ENCODE measurements at places on chromosomes 16 and 17.

DNA sequence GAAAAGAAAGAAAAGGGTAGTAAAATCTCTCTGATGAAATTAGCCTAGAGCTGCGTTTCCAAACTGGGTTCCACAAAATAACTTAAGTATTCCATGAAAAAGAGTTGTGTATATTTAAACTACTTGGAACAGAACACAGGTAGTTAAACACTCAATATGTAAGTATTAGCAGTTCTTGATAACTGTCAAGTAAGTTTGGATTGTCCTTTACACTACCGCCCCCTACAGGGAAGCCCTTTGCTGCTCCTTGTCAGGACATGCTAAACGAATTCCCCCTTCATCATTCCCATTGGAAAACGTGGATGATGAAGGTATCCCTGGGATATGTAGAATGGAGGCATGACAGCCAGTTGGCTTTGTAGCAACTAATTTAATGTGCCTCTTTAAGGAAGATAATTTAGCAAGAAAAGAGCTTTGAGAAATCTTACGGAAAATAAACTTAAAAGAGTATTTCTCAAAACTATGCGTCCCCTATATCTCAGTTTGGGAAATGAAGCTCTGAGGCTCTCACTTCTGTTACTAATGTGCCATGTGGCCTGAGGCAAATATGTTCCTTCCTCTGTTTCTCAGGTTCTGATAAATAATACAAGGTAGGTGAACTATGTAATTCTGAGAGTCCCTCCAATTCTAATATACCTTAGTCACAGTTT, 18.8 kb downstream of the NCBP3 start:
- DNase-seq = peak; percentile 77

DNA sequence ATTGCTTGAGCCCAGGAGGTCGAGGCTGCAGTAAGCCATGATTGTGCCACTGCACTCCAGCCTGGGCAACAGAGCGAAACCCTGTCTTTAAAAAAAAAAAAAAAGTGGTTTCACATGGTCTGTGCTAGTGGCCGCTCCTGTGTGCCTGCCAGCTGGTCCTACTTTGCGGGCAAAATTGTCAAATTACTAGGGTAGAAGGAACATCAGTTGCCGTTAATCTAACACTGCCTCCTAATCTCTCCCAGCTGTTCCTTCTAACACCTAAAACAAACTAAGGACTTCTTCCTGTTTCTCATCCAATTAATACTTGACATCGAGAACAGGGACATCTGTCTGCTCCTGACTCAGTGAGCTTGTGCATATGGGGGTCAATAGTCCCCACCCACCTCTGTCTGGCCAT, 23.9 kb downstream of the TMEM11 start:
- no peak for DNase-seq

- no peak for DNase-seq
Measured at GRCh38 chr17:12523244-12523643, 142.4 kb upstream of the MYOCD start.

- DNase-seq = no peak
Measured at GRCh38 chr17:17736205-17737183, 55.2 kb downstream of the RAI1 start.

DNA sequence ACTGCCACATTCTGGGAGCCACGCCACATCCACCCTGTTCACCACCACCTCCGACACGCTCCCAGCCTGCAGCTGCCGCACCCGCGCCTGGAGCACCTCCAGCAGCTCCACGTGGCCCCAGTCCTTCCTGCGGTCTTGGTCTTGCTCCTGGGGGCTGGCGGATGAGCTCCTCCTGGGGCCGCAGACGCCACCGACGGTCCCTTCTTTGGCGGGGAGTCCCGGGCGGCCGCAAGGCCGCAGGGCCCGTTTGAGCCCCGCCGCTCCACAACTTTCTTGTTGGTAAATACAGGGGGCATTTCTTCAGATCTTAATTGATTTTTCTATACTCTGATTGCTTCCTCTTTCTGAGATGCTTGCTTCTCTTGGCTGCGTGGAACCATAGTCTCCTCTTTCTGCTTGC, 75.3 kb upstream of the MED13 start:
- no peak for DNase-seq

- no peak for DNase-seq
Measured at GRCh38 chr16:19153876-19154275, 14.2 kb upstream of the SYT17 start.

DNA sequence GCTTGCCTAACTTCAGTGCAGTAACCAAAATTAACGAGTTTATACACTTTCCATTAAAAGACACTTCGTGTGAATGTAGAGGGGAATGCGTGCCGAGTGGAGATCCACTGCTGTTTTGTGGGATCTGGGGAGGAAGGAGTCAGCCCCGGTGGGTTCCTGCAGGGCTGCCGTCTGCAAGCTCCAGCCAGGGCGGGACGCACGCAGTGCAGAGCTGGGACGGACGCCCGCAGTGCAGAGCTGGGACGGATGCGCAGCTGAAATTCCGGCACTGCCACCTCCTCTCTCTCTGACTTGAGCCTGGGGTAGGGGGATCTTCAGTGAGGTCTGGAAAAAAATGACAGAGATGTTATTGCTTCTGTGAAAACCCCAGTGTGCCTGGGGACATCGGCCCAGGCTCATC, 16.5 kb upstream of the ZC3H18 start:
- no peak for DNase-seq

GRCh38 chr17:32720671-32721070, 156.3 kb downstream of the MYO1D start:
- DNase-seq = no peak

GRCh38 chr17:64491994-64492393, 4.9 kb downstream of the POLG2 start:
- no peak for DNase-seq

- DNase-seq = no peak
Measured at GRCh38 chr16:85477801-85478363, 135.2 kb upstream of the GSE1 start.

DNA sequence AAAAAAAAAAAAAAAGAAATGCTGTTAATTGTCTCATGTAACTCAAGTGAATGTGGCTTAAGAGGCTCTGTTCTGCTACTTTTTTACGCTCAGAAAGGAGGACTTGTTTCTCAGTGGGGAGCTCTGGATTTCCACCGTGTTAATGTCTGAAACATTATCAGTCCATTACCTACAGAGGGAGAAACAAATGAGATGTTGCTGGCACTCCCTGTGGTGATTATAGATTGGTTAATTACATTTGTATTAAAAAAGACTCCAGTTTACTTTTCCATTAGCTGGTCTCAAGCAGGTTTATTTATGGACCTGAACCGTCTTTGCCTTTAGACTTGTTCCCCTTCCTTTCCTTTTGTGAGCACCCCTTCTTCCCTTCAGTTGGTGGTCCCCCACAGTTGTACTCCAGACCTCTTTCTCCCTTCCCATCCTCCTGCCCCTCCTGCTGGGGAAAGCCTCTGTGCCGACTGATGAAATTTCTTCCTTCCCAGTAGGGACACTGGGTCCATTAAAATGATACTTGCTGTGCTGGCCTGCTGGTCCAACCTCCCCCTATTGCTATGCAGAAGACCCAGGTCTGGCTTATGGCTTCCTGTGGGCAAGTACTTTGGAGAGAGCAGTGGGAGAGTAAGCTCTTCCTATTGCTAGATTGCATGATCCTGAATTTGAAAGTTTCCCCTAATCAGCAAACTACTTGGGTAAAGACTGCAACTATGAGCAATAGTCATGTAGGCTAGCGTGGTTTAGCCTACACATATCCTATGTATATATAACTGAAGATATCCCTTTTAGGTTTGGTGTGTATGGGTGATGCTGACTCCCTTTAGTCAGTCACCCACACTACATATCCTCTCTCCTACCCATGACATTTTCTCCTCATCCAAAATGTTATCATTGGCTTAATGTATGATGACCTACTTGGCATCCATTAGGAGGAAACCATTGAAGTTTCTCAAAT, 8.1 kb downstream of the CDC6 start:
- no peak for DNase-seq

- DNase-seq = no peak
Measured at GRCh38 chr16:78579020-78579419, 479.6 kb downstream of the WWOX start.

- DNase-seq = no peak
Measured at GRCh38 chr16:71966932-71967331, 33.3 kb downstream of the PKD1L3 start.

- no peak for DNase-seq
Measured at GRCh38 chr17:79046916-79047280, 22.9 kb downstream of the C1QTNF1 start.

DNA sequence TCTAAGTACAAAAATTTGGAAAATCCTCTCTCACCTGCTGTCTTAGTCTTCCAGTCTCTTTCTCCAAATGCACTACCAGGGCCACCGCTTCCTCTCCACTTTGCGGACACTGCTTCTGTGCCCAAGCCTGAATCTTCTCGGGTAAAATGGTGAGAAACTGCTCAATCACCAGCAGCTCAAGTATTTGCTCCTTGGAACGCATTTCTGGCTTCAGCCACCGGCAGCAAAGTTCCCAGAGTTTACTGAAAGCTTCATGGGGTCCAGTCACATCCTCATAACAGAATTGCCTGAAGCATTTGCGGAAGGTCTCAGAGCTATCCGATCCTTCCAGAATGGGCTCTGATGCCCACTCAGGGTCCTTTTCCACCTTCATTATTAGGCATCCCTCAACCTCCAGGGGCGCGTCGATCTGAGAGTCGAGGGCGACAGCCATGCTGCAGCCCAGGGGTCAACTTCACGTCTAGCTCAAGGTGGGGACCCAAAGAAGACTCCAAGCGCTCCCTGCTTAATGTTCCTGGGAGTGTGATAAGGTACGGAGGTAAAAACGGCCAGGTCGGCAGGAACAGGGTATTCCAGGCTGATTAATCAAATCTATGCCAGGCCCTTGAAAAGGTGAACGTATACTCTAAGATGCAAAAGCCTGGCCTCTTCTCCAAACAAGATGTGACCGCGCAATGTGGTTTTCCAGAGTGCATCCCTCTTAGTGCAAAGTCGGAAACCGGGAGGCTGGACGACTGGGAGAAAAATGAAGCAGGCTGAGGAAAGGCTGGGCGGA, 763 bp downstream of the ZKSCAN2 start:
- DNase-seq = no peak

DNA sequence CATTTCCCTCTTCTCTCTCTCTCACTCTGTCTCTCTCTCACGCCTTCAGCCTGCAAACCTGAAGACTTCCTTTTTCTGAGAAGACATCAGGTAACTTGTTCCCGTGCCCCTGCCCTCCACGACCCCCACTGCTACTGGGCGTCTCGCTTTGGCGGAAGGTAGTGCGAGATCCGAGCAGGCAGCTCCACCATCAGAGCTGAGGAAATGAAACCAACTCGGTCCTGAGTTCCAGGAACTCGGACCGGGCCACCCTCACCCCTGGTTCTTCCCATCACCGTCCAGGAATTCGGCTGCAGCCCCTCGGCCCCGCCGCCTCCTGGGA, 585 bp downstream of the MLKL start:
- peak; percentile 7 for DNase-seq

DNA sequence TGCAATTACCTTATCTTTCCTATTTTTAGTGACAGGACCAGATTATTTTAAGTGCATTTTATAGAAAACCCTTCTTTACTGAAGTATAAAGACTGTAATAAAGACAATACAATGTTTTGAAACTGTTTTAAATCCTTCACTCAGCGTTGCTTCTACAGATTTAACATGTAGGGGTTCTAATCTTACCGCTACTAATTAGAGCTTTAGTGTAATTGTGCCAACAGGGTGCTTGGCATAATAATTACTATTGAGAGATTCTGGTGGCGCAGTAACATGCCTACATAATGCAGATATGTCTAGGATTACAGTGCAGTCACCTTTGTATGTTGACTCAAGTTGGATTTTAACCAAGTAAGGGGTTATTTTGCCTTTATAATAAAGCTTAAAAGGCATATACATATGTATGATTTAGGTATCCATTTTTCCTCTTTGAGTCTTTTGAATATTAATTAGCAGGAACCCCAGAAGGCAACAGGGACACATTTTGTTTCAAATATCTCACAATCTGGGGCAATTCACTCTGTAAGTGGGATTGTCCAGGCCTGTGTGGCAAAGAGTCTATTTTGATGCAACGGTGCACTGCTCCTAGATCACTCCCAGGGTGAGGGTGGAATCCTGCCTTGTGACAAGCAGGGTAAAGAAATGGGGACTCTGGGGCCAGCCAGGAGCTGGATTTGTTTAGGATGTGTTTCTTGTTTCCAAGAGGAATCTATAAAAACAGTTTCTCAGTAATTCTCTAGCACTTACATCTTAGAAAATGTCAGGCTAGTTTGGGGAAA, 604.7 kb upstream of the SALL1 start:
- no peak for DNase-seq
